Stimulated activated CD8-positive, alpha-beta memory T cell treated with anti-CD3 and anti-CD28 coated beads, Interleukin-4, amount 100 ng/mL, for 48 hours (primary cell): ENCODE measurements at places on chromosomes 1 and 21.

- DNase-seq = no peak
These were observed 185.5 kb downstream of the DUSP10 start for GRCh38 chr1:221556435-221556834.

GRCh38 chr21:31558189-31558961 lies 101.1 kb upstream of the SOD1 start:
- peak; percentile 54 for DNase-seq

DNA sequence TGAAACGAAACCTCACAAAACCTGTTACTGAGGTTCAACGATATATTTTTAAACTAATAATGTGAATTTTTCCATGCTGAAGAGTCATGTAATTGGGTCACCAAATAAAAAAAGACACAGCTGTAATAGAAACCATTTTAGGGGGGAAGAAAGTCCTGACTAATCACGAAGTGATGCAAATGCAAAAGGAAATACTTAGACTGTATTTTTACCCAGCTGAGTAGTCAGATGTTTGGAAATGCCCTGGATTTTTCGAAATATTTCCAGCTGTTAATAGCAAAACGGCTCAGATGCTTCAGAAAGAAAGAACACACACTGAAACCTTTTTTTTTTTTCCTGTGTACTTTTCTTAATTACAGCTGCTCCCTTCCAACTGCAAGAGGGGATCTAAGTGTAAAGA lies 210.3 kb downstream of the SETD4 start:
- no peak for DNase-seq

DNA sequence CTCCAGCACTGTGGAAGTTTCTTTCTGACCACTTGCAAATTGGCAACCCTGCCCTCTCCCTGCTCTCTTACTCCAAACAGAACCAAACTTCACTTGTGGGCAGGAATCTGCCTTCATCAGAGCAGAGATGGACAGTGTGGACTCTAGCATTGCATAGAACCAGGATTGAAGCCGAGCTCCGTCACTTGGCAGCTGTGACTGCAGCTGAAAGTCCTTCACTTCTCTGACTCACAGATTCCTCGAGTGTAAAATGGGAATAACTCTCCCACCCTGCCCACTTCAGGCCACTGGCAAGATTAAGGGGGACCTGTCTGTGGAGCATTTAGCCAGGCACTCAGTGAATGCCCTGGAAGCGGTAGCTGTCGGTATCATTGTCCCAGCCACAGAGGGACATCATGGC lies 75.7 kb upstream of the ZBTB40 start:
- DNase-seq = no peak

- no peak for DNase-seq
These were observed 11.7 kb upstream of the C2CD2 start for GRCh38 chr21:41965461-41966013.

- no peak for DNase-seq
These were observed 1294.5 kb upstream of the ADGRL2 start for GRCh38 chr1:80506216-80506615.

- no peak for DNase-seq
These were observed 156.9 kb downstream of the DHRS3 start for GRCh38 chr1:12460911-12461621.

DNA sequence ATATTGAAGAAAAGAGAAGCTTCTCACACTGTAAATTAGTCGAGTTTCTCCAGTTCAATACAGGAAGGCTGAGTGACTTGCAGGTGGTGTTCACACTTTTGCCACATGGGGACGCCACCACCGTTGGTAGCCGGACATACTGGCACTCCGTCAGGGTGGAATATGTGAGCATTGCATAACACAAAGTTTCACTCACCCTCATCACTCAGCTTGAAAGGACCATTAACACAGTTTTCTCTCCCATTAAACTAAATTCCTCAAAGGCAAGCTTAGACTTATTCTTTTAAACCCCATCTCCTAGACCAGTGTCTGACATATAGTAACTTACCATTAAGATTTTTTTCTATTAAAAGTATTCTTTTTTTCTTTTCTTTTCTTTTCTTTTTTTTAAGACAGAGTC lies 105.3 kb upstream of the SERBP1 start:
- DNase-seq = peak; percentile 72

DNA sequence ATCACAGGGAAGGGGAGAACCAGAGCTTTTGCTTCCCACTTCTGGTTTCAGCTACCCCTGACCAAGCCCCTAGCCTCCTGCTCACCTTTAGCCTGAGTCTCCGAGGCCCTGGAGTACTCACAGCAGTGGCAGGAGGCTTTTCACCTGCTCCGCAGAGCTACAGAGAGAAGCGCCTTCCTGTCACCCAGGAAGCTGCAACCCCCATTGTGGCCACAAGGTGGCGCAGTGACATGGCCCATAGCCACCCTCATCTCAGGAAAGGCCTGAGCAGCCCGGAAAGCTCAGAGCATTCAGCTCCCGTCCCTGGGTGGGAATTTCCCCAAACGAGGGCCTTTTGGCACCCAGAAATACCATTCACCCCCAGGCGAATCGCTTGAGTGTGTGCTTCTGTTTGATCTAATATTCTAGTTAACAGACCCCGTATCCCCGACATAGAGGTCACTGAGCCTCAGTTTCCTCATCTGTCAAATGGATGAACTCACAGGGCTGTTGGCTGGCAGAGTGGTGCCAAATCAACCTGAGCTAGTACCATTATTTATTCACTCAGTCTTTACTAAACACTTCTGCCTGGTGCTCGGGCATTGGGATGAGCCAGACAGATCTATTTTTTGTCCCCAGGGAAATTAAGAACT lies 25.3 kb downstream of the A3GALT2 start:
- peak; percentile 96 for DNase-seq

GRCh38 chr1:194705123-194705854 lies 1518.9 kb upstream of the B3GALT2 start:
- DNase-seq = no peak

GRCh38 chr1:24558902-24559791 lies 3.3 kb downstream of the NCMAP start:
- no peak for DNase-seq

DNA sequence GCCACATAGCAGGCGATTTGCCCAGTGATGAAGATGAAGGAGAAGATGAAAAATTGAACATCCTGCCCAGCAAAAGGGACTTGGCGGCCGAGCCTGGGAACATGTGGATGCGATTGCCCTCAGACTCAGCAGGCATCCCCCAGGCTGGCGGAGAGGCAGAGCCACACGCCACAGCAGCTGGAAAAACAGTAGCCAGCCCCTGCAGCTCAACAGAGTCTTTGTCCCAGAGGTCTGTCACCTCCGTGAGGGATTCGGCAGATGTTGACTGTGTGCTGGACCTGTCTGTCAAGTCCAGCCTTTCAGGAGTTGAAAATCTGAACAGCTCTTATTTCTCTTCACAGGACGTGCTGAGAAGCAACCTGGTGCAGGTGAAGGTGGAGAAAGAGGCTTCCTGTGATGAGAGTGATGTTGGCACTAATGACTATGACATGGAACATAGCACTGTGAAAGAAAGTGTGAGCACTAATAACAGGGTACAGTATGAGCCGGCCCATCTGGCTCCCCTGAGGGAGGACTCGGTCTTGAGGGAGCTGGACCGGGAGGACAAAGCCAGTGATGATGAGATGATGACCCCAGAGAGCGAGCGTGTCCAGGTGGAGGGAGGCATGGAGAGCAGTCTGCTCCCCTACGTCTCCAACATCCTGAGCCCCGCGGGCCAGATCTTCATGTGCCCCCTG lies 3.3 kb downstream of the ZBTB18 start:
- DNase-seq = no peak

DNA sequence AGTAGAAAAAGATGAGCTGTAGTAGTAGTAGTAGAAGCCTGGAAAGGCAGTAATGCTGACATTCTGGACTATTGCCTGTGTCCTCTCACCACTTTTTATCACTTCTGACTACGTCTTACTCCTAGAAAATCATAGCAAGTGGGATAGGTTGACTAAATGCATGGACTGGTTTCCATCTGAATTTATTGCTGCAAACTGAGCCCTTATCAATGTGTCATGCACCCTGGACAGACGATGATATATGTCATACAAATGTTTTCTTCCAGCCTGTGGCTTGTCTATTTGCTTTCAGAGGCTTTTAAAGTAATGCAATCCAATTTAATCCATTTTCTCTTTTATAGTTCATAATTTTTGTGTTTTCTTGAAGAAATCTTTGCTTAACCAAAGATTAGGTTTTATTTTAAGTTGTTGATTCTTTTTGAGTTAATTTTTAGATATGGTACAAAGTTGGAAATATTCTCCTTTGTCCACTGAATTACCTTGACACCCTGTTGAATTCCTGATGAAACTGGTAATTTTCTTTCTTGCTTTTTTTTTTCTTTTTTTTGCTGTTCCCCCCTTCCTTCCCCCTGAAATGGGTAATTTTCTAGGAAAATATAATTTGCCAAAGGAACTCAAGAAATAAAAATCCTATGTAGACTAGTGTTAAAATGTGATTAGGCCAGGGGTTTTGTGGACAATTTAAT lies 47.1 kb downstream of the PHACTR4 start:
- DNase-seq = no peak

DNA sequence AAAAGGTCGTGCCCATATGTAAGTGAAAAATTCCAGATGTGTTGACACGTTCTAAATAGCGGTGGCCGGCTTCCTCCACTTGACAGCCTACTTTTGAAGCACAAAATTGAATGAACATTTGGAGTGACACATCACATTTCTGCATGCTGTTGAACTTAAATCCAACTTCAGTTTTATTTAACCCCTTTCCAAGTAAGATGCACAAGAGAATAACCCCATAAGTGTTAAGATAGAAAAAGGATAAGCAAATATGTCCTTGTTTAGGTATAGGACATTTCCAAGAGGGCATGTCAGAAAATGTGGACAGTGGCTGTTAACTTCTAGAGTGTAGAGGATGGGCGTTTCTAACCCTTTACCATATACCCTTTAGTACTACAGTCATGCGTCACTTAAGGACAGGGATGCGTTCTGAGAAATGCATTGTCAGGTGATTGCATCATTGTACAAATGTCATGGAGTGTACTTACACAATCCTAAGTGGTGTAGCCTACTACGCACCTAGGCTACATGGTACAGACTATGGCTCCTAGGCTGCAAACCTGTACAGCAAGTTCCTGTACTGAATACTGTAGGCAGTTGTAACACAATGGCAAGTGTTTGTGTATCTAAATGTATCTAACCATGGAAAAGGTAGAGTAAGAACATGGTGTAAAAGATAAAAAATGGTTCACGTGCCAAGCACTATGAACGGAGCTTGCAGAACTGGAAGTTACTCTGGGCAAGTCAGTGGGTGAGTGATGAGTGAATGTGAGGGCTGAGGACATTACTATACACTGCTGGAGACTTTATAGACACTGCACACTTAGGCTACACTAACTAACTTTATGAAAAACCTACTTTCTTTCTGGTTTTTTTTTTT lies 9.3 kb upstream of the FAM89A start:
- DNase-seq = no peak

DNA sequence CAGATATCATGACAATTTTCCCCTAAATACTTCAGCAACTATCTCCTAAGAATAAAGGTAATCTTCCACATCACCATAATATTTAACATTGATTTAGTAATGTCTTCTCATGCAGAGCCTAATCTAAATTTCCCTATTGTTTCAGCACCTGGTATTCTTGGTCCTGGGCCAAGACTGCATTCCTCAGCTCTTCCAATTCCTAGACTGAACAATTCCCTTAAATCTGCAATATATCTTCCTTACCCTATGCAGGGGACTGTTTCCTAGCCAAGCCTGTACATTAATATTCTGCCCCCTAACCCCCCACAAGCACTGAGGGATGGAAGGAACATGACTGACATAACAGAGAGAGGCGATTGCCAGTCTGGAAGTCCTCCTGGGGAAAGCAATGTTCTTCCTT lies 28.7 kb upstream of the DISP1 start:
- no peak for DNase-seq

- no peak for DNase-seq
These were observed 444.0 kb downstream of the PTPRC start for GRCh38 chr1:199082778-199083389.

DNA sequence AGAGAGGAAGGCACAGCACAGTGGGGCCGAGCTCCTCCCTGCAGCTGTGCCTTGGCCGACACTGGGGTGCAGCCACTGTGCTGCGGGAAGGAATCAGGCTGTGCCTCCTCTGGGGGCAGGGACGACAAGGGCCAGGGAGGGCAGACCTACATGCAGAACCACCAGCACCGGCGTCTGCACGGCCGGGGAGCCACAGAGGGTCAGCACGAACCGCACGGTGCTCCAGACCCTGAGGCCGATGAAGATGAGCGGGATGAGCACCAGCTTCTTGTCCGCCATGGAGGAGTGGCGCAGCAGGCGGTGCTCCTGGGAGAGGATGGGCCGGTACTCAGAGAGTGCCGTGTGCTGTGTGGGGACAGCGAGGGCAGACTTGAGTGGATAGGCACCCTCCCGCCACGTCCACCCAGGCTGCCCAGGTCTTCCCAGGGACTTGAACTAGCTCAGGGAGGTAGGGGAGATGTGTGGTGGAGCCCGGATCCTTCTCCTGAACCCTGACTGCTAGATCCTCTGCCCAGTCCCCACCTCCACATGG lies 23.5 kb downstream of the GPR157 start:
- DNase-seq = no peak

DNA sequence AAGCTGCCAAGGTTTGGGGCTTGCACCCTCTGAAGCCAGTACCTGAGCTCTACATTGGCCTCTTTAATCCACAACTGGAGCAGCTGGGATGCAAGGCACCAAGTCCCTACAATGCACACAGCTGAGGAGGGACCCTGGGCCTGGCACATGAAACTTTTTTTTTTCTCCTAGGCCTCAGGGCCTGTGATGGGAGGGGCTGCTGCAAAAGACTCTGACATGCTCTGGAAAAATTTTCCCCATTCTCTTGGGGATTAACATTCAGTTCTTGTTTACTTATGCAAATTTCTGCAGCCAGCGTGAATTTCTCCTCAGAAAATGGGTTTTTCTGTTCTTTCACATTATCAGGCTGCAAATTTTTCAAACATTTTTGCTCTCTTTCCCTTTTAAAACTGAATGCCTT lies 1072.2 kb downstream of the BRINP3 start:
- no peak for DNase-seq

DNA sequence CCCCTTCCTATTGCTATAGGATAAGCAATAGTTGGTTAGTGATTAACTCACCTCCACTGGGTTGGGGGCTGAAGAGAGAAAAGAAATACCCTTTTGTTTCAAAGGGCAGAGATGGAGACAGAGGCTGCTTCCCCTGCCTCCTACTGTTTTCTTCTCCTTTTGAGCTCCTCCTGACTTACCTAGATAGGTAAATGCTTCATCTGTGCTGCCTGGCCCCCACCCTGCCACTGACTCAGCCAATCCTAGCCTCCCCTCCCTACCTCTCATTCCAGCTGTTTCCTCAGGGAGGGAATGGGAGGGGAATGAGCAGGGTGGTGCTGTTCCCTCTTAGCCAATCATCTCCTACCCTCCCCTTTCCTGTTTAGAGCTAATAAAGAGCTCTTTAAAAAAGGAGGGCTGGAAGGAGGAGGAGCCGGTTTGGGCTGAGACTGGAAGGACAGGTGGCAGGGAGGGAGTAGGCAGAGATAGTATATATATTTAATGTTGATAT lies at the start of gene C1orf116:
Gene C1orf116 (minus strand): TSS at position 229 of the 490 bp plus-strand sequence. CDS start 5,158 bp downstream, outside the sequence.
- no peak for DNase-seq
